ENCODE measurements at places on chromosomes 12 and 14.

GRCh38 chr14:67623114-67623513, 3.4 kb downstream of the ARG2 start:
- no peak for DNase-seq

GRCh38 chr12:65935906-65936901, 111.9 kb downstream of the HMGA2 start:
- no peak for DNase-seq

- DNase-seq, result no peak
These were observed 65.9 kb upstream of the CDKN3 start for GRCh38 chr14:54330876-54331275.

GRCh38 chr14:93959239-93960107, 16.9 kb downstream of the ASB2 start:
- peak; percentile 49 for DNase-seq

DNA sequence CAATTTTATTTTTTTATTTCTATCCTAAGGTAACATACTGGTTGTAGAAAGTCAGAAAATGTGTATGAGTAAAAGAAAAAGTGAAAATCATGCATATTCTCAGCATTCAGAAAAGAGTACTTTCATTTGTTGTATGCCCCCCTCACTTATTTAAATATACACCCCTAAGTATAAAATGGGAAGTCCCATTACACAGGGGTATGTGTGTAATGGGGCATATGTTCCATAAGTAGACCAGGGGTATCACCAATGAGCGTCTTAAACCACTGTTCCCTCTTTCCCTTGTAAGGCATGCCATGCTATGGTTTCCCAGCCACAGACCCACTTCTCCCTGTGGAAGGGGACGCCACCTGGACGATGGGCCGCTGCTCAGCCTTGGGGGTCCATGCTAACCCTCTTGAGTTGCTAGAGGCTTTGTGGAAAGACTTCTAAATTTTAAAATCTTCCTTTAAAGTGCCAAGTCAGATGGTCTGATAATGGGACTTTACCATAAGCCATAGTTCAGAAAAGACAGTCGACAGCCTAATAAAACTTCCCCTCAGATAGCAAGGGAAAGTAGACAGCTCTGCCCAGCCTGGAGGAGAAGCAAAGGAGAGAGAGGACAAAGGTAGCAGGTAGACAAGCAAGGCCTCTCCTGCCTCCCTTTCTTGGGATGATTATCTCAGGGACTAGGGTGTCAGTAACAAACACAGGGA, 118.2 kb downstream of the ZFP36L1 start:
- DNase-seq, result no peak

DNA sequence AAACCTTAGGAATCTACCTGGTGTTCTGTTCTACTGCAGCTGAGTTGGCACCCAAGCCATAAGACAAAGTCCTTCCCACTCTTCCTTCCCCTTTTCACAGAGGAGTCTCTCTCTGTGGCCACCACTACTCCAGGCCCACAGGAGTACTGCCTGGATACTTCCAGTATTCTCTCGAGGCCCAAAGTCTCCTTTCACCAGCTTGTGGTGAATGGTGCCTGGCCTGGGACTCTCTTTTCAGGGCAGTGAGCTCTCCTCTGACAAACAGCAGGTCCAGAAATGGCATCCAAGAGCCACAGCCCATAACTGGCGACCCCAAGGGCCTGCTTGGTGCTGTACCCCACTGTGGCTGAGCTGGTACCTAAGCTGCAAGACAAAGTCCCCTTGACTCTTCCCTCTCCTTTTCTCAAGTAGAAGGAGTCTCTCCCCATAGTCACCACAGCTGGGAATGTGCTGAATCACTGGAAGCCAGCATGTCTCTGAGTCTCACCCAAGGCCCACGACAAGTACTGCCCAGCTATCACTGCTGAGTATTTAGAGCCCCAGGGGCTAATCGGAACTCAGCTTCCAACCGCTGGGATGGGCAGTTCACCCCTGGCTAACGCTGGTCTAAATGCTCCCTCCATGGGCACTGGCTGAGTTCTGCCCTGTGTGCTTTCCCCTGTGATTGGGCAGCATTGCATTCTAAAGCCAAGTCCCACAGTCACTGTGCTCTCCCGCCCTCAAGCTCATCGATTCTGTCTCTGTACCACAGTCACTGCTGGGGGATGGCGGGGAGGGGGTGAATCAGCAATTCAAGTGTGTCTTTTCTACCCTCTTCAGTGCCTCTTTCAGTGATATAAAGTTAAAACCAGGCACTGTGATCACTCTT, 6.1 kb downstream of the A2ML1 start:
- DNase-seq, result no peak

DNA sequence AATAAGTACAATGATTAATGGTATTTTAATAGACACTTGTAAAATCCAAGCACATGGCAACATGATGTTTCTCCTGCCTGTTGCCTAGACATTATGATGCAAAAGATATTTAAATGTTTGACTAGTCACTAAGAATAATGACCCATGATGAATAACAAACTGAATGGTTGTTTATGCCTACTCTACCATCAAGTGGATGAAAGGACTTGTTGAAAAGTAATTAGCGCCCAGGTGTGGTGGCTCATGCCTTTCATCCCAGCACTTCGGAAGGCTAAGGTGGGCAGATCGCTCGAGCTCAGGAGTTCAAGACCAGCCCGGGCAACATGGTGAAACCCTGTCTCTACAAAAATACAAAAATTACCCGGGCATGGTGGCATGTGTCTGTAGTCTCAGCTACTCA, 30.7 kb downstream of the KIF21A start:
- DNase-seq, result no peak

DNA sequence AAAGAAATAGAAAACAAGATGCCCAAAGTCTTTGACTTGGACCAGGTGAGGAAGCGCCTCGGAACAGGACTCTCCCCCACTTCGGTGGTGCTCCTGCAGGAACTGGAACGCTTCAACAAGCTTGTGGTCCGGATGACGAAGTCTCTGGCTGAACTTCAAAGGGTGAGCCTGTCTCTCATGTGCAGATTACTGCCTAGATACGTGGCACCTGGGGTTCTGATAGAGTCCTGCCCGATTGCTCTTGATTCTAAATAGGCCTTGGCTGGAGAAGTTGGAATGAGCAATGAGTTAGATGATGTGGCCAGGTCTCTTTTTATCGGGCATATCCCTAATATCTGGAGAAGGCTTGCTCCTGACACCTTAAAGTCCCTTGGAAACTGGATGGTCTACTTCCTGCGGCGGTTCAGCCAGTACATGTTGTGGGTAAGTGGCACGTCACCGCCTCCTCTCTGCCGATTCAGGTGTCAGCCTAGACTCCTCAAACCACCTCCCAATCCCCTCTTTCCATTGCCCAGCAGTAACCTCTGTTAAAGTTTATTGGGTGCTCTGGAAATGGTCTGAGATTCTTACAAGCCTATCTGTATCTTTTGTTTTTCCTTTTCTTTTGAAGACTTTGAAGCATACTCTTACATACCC, 40.8 kb downstream of the CCDC92 start:
- no peak for DNase-seq

DNA sequence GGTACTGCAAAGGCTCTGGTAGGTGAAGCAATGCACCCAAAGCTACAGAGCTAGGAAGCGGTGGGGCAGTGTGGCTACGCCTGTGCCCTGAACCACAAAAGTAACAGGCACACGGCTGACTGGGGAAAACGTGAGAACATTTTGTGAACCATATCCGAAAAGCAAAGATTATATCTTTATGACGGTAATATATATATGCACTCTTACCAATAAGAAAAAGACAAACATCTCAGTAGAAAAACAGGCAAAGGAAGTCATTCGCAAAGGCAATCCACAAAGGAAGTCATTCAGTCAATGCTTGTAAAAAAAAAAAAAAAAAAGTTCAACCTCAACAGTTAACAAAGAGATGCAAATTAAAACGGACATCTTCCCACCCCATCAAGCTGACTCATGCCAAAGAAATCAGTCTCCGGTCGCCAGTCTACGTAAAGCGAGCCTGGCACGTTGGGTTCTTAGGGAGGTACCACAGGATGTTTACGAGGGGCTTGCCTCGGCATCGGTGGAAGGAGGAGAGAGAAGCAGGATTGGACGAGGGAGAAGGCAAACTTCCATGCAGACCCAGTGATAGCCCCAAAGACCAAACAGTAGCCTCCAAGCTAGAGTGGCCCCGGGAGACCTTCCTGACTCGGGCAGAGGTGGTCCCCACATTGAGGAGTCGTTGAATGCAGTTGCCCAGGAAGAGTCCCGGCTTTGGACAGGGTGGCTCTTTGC, 39.4 kb upstream of the PPP2R5C start:
- DNase-seq, result peak; percentile 29

- DNase-seq, result no peak
These were observed 18.6 kb downstream of the CCER1 start for GRCh38 chr12:90936230-90937005.

GRCh38 chr12:11347810-11348209, 37.6 kb upstream of the PRB4 start:
- DNase-seq, result no peak

- DNase-seq, result no peak
These were observed 56.7 kb downstream of the KIAA0586 start for GRCh38 chr14:58484176-58484575.

GRCh38 chr12:111715279-111715678, 29.4 kb downstream of the ACAD10 start:
- peak; percentile 47 for DNase-seq

- no peak for DNase-seq
These were observed 150.7 kb downstream of the KTN1 start for GRCh38 chr14:55730592-55731310.

DNA sequence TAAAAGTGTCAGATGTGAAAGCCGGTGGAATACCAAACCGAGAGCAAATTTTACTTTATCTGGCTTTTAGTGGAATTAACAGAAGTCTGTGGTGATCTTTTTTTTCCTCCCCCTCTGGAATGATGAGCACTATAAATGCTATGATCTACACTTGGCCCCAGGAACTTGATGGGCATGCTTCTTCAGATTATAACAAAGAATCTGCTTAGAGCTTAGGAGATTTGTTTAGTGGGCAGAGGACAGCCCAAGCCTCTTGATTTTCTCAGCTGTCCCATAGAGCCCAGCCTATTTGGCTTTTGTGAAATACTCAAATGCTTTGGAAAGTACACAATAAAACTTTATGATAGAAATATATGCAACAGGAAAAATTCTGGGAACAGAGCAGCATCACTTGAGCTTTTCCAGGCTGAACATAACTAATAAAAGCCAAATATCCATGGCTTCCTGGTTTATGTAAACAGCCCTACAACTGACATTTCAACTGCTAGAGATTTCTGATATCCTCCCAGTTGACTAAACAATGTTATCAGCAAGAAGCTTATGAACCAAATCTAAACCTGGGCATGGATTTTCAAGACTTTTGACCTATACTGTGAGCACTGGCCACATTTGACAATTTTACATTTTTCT, 149.6 kb downstream of the PLXNC1 start:
- DNase-seq, result no peak

GRCh38 chr12:110175201-110175600, 51.0 kb downstream of the IFT81 start:
- DNase-seq, result no peak

Measured in heart right ventricle (tissue), 16 donors.